ENCODE measurements at places on chromosomes 13 and 19.
A peak's percentile ranks its signal among the peaks of the same experiment; 100 is the strongest.

DNA sequence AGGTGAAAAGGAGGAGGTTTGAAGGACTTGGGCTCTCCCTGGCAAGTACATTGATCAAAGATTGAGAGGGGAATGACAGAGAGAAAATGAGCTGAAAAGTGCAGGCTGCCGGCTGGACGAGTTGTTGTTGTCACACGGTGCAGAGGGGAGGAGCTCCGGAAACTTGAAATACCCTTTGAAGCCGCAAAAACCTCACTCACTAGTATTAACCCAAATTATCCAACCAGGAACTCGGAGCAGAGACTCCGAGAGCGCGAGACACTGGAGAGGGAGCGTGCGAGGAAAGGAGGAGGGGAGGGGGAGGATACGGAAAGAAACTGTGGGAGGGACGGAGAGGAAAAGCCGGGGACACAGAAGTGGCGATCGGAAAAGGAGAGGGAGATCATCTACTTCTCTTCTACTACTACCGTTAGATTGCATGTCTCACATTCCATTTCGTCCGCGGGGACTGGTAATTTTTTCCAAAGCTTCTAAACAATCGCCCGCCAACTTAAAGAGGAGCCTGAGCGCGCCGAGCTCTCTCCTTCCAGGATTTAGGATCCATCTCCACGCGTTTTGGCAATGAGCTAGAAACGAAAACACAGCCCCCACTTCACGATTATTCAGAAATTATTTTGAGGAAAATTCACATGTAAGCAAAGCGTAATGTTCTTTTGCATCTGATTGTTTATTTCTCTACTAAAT is at the start of gene DACH1:
Gene DACH1 (minus strand): TSS at position 74 of the 684 bp plus-strand sequence.
- DNase-seq: peak; percentile 31

DNA sequence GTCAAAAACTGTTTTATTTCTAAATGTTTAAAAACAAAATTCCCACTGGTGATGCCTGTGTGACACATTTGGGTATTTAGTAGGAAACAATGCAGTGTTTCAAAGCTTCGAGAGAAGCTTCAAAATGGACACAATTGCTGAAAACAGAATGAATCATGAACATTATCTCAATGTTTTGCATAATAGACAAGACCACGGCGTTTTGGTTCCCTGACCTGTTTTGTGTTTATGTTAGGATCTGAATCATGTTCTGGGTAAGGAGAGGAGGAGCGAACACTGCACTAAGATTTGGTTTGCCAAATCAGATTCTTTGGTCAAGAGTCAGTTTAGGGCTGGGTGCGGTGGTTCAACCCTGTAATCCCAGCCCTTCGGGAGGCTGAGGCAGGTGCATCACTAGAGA is 42.2 kb downstream of the IFT88 start:
- no peak for DNase-seq

DNA sequence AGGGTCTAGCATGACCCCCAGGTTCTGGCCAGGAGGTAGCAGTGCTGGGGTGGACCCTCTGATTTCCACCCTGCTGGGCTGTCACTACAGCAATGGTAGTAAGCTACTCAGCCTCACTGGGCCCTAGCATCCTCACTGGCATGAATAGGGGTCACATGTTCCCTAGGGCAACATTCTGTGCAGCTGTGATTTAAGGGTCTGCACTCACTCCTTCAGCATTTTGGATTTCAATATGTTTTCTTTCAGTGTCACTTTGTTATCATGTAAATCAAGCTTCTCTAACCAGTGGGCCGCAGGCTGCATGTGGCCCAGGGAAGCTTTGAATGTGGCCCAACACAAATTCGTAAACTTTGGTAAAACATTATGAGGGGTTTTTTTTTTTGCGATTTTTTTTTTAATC is 57.8 kb downstream of the SPATA13 start:
- DNase-seq: no peak

DNA sequence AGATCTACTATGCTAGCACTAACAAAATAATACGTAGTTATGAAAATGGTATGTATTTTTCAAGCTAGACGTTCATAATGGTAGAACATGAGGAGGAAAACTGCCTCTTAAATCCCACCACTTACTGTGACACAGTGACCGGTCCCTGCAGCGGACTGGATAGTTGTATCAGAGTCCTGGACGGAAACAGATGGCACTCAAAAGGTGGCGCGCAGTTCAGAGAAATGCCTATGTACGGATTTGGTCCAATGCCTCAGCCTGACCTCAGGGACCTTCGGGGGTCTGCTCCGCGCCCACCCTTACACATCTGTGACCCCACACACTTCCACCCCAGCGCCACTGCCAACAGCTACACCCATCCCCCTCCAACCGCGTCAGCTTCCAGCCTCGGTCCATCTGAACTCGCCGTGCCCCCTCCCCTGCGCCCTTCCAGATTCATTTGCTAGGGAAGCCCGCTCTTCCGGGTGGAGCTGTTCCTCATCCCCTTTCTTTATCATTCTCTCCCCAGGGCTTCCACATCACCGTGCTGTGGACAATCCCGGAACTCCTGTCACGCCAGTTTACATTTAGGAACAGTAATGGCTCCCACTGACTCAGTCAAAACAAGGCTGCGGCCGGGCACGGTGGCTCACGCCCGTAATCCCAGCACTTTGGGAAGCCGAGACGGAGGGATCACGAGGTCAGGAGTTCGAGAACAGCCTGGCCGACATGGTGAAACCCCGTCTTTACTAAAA is 792 bp upstream of the LENG8 start:
- peak; percentile 50 for DNase-seq

DNA sequence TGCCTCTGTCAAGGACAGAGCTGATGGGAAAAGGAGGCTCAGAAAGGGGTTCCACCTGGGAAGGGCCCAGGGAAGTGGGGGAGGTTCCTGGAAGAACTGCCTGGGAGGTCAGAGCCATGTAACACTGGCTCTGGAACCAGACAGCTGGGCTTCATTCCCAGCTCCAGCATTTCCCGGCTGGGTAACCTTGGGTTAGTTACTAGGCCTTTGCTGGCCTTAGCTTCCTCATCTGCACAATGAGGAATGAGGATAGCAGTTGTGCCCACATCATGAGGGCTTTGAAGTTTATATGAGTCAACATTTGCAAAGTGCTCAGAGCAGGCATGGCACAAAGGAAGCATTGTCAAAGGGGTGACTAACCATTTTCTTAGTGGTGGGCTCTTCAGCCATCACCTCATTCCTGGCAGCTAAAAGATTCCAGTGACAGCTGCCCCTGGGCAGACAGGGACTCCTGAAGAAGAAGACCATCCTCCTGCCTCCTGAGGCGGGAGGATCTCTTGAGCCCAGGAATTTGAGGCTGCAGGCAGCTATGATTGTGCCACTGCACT is 1.7 kb upstream of the DNAJB1 start:
- DNase-seq: no peak

DNA sequence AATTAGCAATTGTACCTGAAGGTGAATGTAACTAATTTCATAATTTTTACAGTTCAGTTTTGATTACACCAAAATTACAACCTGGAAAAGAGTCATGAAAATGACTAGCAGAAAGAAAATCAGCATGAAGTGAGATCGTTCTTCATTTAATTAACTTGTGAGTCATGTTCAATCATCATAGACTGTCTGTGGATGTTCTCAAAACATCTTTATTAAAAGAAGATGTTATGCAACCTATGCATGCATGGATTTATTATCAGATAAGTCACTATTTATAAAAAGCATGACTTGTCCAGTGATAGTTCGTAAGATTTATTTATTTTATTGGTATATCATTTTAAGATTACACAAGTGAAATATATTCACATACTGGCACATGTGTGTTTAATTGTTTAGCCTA is 245.9 kb downstream of the ITGBL1 start:
- DNase-seq: no peak

DNA sequence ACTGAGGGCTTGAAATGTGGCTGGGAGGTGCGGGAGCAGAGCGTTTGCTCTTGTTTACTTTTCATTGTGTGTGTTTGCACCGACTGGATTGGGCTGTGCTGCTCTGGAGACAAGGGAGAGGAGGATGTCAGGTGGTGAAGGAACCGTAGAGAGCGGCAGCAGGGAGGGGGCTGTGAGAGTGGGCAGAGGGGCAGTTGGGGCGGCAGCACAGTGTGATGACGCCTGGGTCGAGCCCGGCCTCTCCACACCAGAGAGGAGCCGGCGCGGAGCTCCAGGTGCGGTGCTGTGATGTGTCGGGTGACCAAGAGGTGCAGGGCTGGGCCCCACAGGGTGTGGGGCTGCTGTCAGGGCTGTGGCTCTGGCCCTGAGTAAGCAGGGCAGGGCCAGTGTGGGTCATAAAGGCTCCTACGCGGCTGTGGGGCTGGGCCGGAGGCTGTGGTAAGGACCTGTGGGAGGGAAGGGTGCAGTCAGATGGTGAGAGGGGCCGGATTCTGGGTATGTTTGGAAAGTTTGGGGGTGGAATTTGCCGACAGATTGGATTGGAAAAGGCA is 10.5 kb downstream of the NAXD start:
- DNase-seq: no peak

DNA sequence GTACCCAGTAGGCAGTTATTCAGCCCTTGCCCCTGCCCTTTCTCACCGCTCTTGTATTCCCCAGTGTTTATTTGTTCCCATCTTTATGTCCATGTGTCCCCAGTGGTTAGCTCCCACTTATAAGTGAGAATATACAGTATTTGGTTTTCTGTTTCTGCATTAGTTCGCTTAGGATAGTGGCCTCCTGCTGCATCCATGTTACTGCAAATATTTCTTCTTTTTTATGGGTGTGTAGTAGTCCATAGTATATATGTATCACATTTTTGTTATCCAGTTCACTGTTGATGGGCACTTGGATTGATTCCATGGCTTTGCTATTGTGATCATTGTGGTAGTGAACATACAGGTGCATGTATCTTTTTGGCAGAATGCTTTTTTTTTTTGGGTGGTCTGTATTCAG is 32.7 kb downstream of the URI1 start:
- DNase-seq: no peak

- DNase-seq: no peak
Observed at GRCh38 chr19:57841122-57841763, 8.4 kb upstream of the ZNF587 start.

DNA sequence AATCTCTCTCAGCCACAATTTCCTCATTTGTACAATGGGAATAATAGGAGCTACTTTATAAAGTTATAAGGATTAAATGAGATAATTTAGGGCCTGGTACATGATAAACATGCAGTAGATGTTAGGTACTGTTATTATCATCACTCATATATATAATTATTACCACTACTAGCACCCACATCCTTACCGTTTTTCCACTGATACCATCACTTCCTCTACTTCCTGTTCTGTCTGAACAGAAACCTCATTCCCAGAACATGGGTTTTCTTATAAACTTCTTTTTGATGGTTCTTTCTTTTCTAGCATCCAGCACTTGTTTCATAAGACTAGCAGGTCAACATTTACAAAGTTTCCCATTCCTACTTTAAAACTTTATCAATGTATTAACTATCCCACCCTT is 6.3 kb downstream of the CDADC1 start:
- DNase-seq: no peak

GRCh38 chr13:35687336-35687735 is 210.8 kb upstream of the MAB21L1 start:
- DNase-seq: no peak

DNA sequence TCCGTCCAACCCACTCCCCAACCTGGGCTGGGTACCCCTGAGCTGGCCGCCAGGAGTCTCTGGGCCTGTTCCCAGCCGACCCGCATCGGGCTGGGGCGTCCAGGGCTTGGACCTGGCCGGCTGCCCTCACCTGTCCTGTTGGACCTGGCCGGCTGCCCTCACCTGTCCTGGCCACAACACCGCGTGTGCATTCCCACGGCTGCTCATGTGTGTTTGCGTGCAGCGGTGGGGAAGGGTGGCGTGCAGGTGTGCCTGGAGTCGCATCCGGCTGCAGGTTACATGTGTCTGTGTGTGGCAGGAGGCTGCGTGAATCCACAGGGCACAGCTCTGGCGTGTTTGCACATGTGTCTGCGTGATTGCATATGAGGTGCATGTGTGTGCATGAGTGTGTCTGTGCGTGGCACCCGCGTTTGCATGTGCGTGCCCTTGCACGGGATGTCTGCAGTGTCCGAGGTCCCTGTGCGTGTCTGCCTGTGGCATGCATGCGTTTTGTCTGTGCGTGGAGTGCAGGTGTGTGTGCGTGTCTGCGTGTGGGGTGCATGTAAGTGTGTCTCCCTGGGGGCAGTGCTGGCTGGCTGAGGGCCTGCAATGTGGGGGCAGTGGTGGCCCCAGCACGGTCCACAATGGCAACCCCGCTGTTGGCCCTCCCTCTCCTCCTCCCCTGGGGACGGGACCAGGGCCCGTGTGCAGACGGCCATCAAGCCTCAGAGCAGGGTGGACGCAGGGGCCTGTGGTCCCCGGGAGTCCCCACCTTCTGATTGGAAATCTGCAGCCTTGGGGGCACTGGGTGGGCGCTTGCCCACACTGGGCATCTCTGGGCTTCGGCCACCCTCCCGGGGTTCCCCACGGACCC is 3.4 kb downstream of the EFNA2 start:
- no peak for DNase-seq

DNA sequence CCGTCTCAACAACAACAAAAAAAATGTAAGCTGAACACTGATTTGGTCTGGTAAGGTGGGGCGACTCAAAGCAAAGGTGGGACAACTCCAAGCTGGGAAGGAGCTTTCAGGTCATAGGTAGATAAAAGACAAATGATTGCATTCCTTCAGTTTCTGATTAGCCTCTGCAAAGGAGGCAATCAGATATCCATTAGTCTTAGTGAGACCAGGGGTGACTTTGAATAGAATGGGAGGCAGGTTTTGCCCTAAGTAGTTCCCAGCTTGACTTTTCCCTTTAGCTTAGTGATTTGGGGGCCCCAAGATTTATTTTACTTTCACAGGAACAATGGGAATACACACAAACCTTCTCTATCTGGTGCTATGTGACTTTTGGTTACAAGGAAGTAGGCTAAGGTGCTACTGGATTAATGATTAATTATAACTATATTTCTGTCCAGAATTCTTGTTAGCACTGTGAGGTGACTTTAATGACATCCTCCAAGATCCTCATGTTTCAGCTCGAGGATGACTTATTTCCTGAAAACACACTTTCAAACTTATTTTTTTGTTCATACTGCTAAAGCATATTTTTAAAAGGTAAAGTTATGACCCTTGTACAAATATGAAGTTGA is 10.6 kb upstream of the MTRF1 start:
- DNase-seq: no peak
